ENCODE measurements at places on chromosomes 1 and 21. TPM values are rescaled to one million over a fixed set of nuclear protein-coding genes. Genes with fewer than 3 reads are reported as not detected.

Gene C8A
- not detected for total RNA-seq

Gene KRTAP20-3
- total RNA-seq = not detected

Gene OR14K1
- not detected for total RNA-seq

Gene WDR4
- total RNA-seq = 3.0 TPM

Gene UTS2
- total RNA-seq = not detected

Gene LCE1A
- not detected for total RNA-seq

Gene CELA3A
- total RNA-seq = not detected

Gene GJA8
- total RNA-seq = not detected

Gene MXRA8
- total RNA-seq = 672 TPM

Gene NRIP1
- 15.7 TPM for total RNA-seq

Measured in pericardium fibroblast (primary cell).